ENCODE measurements at places on chromosomes 3 and 15.

DNA sequence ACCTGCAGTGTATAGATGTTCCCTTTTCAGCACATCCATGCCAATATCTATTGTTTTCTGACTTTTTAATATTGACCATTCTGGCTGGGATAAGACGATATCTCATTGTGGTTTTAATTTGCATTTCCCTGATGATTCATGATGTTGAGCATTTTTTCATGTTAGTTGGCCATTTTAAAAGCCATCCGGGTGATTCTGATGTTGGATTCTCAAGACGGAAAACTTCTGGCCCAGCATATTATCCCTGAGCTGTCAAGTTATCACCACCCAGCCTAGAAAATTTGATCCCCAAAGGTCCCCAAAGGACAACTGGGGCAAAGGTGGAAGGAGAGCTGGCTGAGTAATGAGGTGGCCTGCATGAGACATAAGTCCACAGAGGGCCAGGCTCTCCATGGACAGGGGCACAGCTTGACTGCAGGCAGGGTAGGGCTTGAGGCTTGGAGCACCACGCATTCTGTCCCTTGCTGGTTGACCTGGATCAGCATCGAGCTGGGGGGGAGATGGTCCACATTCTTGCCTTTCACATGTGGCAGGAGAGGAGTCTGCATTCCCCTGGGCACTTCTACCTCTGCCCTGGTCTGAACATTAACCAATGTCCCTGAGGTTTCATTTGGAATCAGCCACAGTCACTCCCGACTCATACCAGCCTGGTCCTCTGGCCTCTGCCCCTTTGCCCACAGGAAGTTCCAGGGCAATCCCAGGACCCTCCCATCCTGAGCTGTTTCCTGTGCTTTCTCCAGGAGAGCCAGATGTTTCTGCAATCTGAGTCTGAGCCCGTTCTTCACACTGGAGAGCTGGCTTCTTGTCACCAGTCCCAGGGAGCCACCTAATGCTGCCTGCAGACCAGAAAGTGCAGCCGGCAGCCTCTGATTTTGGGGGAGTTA lies 69.2 kb downstream of the ISG20 start:
- no peak for DNase-seq

GRCh38 chr3:196554205-196554604 lies 14.1 kb downstream of the WDR53 start:
- DNase-seq: no peak

- no peak for DNase-seq
These were observed 31.6 kb downstream of the SCAP start for GRCh38 chr3:47444103-47444502.

GRCh38 chr3:107850681-107851080 lies 240.2 kb downstream of the CD47 start:
- no peak for DNase-seq

DNA sequence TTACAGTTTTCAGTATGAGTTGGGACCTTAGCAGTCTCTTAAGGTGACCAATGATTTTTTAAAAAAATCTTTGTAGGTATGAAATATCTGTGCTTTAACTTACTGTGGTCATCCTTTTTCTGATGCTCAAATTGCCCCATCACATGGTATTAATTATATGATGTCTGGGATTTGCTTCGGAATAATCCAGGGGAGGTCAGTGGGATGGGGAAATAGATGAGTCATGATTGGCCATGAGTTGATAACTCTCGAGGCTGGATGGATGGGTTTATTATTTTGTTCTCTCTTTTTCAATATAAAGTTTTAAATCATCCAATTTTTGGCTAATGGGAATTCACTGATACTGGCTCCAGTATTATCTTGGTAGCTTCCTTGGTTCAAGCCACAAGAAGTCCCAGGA lies 370.3 kb upstream of the TPM1 start:
- DNase-seq: no peak

GRCh38 chr15:91537856-91538255 lies 315.7 kb upstream of the SLCO3A1 start:
- no peak for DNase-seq

DNA sequence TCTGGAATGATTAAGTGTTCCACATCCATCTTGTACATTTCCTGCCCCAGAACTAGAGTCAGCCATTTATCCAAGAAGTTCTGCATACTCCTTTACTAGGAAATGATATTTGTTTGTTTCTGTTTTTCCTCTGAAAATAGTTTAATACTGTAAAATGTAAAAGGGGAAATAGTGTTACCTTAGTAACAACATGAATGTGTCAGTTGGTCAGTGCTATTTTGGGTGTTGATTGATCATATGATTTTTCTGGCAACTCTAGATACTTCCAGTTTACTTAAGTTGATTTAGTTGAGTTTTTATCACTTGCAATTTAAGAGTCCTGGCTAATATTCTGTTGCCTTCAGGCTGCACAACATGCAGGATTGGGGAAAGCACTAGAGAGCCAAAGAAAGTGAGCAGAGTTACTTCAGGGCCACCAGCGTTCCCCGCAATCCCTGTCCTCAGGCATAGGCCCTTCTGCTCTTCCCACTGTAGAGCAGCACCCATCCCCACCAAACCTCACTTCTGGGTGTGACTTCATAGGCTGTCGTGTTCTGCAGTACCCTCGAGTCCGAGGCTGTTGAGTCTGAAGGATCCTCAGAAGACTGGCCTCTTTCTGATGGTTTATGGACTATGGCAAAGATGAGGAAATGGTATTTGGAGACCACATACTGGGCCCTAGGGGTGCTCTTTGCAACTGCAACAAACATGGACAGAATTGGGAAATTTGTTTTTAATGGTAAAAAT lies 69.0 kb downstream of the CHD2 start:
- DNase-seq: no peak

DNA sequence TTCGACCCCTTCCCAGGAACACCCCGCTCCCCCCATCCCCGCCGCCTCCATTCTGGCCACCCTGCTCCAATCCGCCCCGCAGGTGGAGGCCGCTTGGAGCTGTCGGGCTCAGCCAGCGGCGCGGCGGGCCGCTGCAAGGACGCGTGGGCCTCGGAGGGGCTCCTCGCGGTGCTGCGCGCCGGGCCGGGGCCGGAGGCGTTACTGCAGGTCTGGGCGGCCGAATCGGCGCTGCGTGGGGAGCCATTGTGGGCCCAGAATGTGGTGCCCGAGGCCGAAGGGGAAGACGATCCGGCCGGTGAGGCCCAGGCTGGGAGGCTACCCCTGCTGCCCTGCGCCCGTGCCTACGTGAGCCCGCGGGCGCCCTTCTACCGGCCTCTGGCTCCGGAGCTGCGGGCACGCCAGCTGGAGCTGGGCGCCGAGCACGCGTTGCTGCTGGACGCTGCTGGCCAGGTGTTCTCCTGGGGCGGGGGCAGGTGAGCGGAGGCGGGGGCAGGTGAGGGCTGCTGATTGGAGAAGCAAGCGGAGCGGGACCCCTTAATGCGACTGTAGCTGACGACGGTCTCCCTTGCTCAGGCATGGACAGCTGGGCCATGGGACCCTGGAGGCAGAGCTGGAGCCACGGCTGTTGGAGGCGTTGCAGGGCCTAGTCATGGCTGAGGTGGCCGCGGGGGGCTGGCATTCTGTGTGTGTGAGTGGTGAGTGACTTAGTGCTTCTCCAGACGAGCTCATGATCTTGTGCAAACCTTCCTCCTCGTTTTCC lies 2.5 kb downstream of the RCCD1 start:
- no peak for DNase-seq

DNA sequence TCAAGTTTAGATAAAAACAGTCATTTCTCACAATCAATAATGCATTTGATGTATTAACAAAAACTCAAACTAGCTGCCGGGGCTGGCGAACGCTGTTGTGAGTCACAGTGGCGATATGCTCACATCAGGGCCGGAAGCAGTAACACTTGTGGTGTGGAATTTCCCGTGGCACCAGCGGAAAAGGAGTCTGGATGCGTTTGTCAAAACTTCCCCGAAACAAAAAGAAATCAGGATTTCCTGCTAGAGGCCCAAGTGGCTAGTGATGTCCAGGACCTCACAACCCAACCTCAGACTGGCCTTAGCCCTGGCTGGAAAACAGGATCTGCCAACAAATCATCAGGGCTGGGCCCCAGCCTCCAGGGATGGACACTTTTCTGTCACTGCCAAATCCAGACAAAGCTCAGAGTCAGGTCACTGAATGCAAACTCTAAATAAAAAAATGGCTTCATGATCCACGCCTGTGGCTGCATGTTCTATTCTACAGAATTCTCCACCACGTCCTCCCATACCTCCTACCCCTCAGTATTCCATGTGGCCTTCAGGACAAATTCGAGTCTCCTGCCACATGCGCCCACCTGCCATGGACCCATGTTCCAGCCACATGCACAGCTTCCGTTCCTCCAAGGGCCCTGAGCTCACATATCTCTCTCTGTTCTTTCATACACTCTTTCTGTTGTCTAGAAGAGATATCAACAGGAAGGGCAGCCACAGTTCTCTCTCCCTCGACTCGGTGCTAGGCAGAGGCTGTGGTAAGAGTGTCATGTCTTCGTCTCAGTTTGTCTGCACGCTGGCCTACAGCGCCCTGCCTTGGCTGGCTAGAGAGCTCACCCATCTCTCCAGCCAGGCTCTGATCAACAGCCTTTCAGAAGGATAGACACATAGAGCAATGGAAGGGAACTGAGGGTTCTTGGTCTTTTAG lies 35.4 kb downstream of the EHD4 start:
- DNase-seq: no peak

GRCh38 chr3:108669208-108669607 lies 79.7 kb downstream of the DZIP3 start:
- DNase-seq: no peak

DNA sequence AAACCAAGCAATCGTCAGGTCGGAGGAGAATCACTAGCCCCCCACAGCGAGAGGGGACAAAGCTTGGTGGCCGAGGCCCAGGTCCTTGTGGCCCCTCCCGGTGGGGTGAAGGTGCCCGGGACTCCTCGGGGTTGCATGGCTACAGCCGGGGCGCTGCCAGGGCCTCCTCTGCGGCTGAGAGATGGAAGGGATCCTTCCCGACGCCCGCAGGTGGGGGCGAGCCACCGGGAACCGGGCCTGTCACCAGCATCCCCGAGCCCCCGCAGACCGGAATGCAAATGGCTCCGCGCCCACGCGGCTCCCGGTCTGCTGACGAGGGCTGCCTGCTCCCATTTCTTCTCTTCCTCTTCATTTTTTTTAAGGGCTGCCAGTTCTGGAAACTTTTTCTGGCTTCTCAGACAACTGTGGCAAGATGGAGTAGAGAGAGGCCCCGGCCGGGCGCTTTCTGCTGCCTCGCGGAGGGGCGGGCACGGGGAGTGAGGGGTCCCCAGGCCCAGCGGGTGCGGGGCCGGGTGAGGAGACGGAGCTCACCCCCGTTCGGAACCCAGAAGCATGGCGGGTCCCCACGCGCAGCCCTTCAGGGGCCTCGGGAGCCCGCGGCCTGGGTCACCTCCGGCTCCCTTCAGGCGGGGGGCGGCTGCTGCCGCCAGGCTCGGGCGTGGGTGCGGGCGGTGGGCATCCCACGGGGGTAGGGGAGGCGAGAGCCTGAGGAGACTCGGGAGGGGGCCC lies 27.5 kb downstream of the MELTF start:
- DNase-seq: peak; percentile 51

GRCh38 chr3:13282986-13283876 lies 136.9 kb downstream of the NUP210 start:
- no peak for DNase-seq

- DNase-seq: no peak
These were observed 25.7 kb upstream of the RAD18 start for GRCh38 chr3:8988791-8989558.

GRCh38 chr15:83592370-83593040 lies 61.4 kb upstream of the ADAMTSL3 start:
- DNase-seq: no peak

DNA sequence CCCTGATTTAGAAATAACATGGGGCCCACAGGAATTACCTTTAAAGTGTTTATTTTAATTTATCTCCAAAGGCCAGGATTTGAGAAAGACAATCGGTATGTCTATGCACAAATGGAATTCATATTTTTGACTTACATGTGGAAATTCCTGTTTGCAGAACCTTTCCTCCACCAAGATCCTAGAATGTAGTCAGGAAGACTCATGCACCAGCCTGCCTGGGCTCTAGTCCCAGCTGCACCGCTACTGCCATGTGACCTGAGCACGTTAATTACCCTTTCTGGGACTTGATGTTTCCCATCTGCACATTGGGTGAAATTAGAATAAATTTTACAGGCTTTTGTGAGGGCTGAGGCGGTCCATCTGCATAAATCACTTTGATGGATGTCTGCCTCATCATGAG lies 194.2 kb downstream of the ATP10A start:
- DNase-seq: no peak

- no peak for DNase-seq
These were observed 80.2 kb downstream of the DLG1 start for GRCh38 chr3:197218210-197218609.

Data from left hindlimb (tissue), 1 donor.